Progenitor cell of endocrine pancreas (in vitro differentiated cells): ENCODE measurements at places on chromosomes 5 and 9.

GRCh38 chr5:58871648-58872242 lies 288.9 kb downstream of the RAB3C start:
- no peak for DNase-seq

- no peak for DNase-seq
Measured at GRCh38 chr9:130425741-130426466, 18.9 kb upstream of the ASS1 start.

GRCh38 chr5:134122530-134122929 lies 8.0 kb downstream of the TCF7 start:
- DNase-seq, result no peak

- no peak for DNase-seq
Measured at GRCh38 chr9:38286766-38287165, 105.7 kb upstream of the ALDH1B1 start.

GRCh38 chr5:167730121-167730520 lies 561.3 kb upstream of the WWC1 start:
- no peak for DNase-seq

DNA sequence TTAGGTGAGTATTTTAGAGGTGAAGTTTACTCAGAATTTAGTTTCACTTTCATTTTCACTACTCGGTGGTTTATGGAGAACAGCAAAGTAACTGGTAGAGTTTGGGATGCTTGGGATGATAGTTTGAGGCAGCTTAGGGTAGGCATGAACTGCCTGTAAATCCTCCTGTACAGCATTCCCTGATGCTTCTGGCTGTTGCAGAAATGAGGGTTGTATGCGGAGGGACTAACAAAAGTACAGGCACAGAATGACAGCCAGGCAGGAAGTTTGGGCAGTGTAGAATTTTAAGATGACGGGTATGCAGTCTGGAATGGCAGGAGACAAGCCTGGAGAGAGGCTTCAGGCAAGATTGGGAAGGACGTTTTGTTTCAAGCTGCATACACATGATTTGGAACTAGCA lies 48.0 kb upstream of the FAM120AOS start:
- no peak for DNase-seq

- DNase-seq, result no peak
Measured at GRCh38 chr9:2208465-2208864, 193.3 kb downstream of the SMARCA2 start.

DNA sequence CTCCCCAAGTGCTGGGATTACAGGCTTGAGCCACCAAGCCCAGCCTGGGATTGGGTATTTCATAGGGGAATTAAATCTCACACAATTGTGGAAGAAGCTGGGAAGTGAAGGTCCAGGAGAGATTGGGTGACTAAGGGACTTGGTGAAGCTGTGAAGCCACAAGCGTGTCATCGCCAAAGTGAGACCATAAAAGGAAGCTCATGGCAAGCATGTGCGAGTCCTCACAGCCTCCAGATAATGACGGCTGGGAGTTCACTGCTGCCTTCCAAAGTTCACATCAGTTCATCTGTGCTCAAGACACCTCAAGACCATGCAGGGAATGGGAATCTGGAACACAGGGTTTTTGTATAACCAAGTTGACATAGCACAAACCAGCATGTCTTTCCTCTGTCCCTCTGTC lies 210.6 kb downstream of the MARCHF11 start:
- no peak for DNase-seq

- DNase-seq, result no peak
Measured at GRCh38 chr5:160071516-160071915, 47.7 kb downstream of the PWWP2A start.

DNA sequence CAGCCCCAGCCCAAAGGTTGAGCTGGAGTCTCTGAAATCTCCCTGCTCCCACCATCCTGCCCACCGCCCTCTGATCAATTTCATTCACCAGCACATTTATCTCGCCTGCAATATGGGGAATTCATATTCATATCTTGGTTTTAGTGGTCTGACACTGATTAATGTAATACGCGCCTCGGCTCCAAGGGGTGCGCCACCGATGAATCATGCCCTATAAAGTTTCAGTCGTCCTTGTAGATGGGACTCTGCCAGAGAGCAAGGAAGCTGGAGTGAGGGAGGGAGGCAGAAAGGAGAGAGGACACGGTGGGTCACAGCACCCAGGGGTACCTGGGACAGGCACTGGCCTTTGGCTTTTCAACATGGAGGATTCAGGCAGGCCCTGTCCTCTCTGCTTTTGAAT lies 8.9 kb downstream of the IRX1 start:
- DNase-seq, result no peak

GRCh38 chr5:2109566-2109965 lies 226.8 kb upstream of the IRX4 start:
- no peak for DNase-seq

GRCh38 chr5:111933086-111933485 lies 176.1 kb upstream of the NREP start:
- no peak for DNase-seq

DNA sequence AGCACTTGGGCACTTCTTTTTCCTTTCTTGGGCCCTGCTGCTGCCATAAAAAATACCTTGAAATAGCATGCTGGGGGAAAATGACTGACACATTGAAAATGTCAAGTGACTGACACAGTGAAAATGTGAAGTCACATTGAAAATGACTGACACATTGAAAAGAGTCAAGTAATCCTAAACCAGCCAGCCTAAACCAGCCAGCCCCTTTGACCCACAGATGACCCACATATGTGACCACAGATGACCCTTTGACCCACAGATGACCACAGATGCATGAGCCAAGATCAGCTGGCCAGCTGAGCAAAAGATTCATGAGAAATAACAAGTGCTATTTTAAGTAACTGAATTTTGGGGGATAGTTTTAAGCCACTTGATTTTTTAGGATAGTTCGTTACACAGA lies 97.8 kb upstream of the SLC28A3 start:
- no peak for DNase-seq

DNA sequence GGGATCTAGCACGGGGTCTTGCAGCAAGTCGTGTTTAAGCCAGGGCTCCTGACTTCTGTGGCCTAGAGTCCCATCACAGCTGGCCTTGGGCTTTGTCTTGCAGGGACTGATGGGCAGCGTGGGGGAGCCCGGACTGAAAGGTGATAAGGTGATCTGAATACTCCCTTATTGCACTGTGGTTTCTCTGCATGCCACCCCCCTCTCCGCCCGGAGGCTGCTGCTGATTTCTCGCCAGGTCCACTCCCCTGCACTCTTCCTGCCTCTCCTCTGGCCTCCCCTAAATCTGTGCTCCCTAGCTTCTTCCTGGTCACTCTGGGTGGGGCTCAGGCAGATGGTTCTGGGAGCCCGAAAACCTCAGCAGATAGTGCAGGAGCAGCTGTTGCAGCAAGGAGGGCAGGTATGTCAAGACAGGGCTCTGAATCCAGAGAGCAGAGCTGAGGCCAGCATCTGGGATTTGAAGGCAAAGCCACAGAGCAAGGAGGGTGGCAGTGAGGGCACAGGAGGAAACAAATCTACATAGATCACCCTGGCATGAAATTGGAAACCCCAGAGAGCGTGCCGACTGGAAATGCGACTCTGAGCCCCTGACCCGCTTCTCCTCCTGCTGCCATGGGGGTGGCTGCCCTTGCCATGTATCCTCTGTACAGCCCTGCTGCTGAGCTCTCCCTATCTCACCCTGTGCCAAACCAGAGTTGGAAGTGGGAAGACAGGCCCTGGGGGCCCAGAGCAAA lies 76.5 kb downstream of the COL27A1 start:
- DNase-seq, result no peak

- no peak for DNase-seq
Measured at GRCh38 chr5:154193701-154194121, 3.2 kb downstream of the GALNT10 start.

- no peak for DNase-seq
Measured at GRCh38 chr9:272251-273213, 57.9 kb downstream of the DOCK8 start.

GRCh38 chr5:59267033-59267432 lies 626.5 kb downstream of the PDE4D start:
- no peak for DNase-seq

- DNase-seq, result no peak
Measured at GRCh38 chr5:83683836-83684235, 36.8 kb downstream of the HAPLN1 start.

DNA sequence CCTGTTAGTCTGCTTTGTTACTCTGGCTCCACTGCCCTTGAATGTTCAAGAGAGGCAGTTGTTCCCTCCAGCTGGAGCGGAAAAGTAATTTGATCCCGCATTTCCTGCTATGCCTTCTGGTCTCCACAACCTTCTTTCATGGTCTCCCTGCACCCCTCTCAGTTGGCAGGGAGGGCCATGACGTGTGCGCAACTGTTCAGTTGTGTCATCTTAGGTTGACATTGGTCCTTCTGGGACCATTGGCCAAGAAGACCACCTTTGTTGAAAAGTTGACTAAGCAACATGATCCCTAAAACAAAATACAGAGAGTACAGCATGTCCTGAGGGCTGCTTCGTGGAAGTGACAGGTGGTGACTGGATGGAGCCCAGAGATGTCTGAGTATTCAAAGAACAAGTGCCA lies 192.5 kb upstream of the TUT7 start:
- DNase-seq, result no peak

- no peak for DNase-seq
Measured at GRCh38 chr5:92613546-92613945, 967.5 kb downstream of the NR2F1-AS1 start.

- no peak for DNase-seq
Measured at GRCh38 chr9:20377790-20378189, 244.5 kb downstream of the MLLT3 start.

DNA sequence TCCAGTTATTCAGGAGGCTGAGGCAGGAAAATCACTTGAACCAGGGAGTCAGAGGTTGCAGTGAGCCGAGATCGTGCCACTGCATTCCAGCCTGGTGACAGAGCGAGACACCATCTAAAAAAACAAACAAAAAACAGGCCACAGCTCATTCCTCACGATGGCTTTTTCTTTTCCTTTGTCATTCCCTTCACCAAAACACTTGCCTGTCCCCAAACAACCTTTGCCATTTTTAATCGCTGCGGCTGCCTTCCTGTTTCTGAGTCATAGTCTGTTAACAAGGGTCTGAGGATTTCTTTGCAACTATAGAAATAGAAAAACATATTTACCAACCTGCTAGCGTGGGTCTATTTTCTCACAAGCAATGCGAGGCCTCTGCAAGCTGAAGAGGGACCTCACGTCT lies 123.0 kb upstream of the FSTL4 start:
- DNase-seq, result no peak

DNA sequence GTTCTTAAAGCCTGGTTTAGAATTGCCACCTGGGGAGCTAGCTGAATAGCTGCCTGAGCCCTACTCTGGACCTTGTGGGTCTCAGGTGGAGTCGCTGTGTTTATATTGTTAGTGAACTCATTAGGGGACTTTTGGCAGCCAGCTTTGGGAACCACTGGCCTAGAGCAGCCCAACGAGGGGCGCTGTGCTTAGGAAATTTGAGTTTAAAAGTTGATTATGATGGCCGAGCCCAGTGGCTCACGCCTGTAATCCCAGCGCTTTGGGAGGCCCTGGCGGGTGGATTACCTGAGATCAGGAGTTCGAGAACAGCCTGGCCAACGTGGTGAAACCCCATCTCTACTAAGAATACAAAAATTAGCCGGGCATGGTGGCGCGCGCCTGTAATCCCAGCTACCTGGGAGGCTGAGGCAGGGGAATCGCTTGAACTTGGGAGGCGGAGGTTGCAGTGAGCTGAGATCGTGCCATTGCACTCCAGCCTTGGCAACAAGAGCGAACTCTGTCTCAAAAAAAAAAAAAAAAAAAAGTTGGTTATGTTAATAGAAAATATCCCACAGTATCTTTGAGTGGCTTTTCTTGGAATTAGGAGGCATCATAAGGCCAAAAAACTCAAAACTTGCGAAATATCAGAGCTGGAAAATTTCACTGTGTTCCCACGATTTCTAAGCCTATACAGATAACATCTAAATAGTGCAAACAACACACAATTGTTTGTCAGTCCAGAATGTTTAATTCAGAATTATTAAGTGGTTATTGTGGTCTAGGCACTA lies 809 bp downstream of the MCCC2 start:
- no peak for DNase-seq

- DNase-seq, result no peak
Measured at GRCh38 chr9:116791326-116791725, 104.2 kb downstream of the TRIM32 start.

DNA sequence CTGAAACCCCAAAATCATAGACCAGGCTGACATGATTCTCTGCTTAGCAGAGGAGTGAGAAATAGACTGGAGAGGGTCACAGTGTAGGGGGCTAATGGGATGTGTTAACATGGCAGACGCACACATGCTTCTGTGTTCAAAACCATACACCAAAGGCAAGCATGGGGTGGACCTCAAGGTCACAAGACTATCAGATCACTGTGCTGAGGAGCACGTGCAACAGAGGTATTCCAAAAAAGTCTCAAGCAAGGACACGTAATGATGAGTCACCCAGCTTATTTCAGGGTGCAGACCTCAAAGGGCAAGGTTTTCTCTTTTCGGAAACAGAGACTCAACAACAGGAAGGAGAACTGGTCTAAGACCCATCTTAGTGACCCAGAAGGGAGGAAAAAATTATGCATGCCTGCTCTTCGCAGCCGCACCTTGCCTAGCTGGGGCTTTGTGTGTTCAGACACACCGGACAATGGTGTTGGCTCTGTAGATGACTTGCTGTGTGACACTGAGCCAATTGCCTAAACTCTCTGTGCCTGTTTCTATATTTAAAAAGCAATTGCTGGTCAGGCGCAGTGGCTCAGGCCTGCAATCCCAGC lies 20.3 kb downstream of the WHRN start:
- no peak for DNase-seq

GRCh38 chr5:157575381-157576020 lies at the start of gene ADAM19:
TSS of gene ADAM19 (minus strand) at chr5:157575775. CDS start at chr5:157575696, 79 bp downstream.
- DNase-seq, result peak; percentile 55

DNA sequence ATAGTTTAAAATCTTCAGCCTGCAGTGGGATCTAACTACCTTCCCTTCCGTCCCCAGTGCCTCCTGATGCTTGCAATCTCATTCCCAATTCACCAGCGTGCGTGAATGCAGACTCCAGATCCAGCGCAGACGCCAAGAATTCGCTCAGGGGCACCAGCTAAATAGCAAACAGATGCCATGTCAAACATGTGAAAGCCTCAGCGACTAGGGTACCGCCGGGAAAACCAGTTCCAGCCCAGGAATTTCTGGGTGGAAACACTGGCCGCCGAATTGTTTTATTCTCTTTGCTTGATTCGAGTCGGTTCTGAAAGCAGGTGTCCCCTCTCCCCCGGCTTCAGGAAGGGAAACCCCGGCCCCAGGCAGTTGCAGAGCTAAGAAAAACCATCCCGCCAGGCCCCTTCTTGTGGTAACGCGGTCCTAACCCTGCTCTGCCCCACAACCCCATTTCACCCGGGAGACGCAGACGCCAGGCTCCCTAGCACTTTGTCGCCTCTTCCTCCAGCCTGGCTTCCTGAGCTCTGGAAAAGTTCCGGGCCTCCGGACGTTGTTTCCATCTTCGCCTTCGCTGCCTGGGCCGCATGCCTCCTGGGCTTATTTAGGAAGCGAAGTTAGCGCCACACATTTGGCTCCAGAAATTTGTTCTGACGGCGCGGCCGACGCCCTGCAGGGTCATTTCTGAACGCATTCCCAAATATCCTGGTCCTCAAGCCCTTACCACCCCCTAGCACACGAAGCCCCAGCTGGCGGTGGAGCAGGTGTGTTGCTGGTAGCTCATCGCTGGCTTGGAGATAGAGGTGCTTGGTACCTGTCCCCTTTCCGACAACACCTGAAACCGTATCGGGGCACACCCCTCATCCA lies 665 bp upstream of the LVRN start:
- DNase-seq, result no peak

- DNase-seq, result no peak
Measured at GRCh38 chr9:105116052-105116868, 128.2 kb upstream of the SLC44A1 start.
